ENCODE measurements at places on chromosomes 13 and 19.

DNA sequence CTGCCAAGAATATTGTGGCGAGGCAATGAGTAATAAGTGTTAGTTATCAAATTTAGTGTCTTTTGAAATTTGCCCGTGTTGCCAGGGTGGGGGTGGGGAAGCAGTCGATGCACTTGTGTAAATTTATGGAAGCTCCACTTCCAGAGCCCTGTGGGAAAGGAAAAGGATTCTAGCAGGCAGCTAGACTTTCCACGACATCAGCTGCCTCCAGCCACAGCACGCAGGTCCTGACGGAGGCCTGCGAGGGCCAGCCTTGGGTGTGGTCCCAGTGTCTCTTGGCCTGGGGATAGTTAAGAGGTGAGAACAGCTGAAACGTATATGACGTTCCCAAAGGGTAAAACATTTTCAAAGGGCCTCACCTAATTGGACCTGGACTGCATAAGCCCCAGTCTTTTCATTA is 433.0 kb downstream of the TSHZ3 start:
- no peak for DNase-seq

DNA sequence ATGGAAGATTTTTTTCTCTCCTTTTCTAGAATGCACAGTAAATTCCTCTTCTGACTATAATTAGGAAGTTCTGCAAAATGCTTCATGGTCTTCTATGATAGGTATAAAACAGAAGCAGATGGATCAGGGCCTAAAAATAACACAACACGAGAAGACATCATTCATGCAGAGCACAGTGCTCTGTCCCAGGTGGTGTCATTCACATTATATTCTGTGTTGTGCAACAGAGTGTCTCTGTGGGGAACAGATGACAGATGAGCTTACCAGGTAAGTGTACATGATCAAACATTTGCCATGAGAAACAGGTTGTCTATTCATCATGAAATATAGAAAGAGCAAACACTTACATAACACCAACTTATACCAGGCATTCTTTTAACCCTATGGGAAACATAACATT is 288.3 kb downstream of the KCTD12 start:
- no peak for DNase-seq

- no peak for DNase-seq
Measured at GRCh38 chr19:6572217-6572616, 18.7 kb downstream of the CD70 start.

- DNase-seq, result no peak
Measured at GRCh38 chr19:16588824-16589577, 16.8 kb upstream of the SLC35E1 start.

- DNase-seq, result no peak
Measured at GRCh38 chr13:109043636-109044035, 414.2 kb downstream of the MYO16 start.
